ENCODE measurements at places on chromosomes 1 and 21. TPM values are rescaled to one million over a fixed set of nuclear protein-coding genes. Genes with fewer than 3 reads are reported as not detected.
A peak's percentile ranks its signal among the peaks of the same experiment; 100 is the strongest.

DNA sequence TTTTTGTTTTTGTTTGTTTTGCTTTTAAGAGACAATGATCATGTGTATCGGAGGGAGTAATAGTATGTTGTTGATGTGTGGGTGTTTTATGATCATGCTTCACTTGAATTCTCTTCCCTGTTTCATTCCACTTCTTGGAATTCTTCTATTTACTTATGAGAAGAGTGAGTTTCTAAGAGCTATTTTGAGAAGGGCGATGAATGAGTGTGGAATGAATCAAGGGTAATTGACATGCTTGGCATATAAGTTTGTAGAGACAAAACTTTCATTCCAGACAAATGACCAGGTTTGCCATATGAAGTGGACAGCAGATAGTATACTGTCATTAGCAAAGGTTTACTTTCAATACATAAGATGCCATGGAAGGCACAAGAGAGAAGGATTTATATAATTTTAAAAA, 42.3 kb upstream of the PDC start:
- no peak for DNase-seq

- no peak for DNase-seq
Observed at GRCh38 chr1:5690898-5691297, 301.3 kb downstream of the NPHP4 start.

GRCh38 chr1:25890239-25891034, 14.9 kb upstream of the PAQR7 start:
- peak; percentile 42 for DNase-seq

GRCh38 chr1:183761871-183762270, 43.0 kb upstream of the RGL1 start:
- DNase-seq = no peak

GRCh38 chr1:43648876-43649477, 972 bp upstream of the KDM4A start:
- DNase-seq = no peak

DNA sequence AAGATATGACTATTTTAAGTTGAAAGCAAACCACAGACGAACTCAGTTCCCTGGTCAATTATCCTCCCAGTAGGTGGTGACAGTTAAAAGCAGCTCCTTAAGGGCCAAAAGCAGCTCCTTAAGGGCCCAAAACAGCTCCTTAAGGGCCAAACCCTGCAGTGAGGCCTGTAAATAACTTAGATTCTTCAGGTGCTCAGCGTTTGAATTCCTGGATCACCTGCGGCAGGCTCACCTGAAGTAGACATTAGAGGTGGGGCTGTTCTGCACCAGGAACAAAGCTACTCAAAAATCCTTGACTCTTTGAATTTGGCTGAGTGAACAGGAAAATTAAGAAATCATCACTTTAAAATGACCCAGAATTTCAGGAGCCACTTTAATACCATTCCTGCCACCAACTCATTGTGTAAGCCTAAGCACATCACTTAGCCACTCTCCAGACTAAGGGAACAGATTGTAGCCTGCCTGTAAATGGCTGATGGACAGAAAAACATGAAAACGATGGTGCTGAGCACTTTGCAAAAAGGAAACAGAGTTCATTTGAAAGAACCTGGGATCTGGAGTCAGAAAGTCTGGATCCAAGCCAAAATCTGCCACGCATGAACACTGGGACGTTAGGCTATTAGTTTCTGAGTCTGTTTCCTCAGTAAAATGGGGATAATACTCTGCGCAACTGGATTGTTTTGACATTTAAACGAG, 126.9 kb downstream of the LRIG2 start:
- no peak for DNase-seq

DNA sequence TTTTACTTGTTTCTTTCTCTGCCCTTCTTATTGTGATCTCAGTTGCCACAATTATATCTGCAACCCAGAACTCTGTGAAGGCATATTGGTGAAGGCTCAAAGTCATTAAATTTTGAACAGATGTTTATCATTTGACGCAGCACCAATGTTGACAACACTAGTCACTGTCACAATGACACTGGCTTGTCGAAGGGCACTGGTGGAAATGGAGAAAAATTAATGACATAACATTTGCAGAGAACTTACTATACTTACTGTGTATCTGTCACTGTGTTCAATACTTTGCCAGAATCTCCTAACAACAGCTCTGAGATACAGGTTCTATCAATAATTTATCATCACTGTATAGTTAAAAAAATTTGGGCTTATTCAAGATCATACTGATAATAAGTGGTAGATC, 1213.7 kb downstream of the NCAM2 start:
- DNase-seq = no peak

- DNase-seq = no peak
Observed at GRCh38 chr1:171860696-171861095, 19.4 kb downstream of the DNM3 start.

DNA sequence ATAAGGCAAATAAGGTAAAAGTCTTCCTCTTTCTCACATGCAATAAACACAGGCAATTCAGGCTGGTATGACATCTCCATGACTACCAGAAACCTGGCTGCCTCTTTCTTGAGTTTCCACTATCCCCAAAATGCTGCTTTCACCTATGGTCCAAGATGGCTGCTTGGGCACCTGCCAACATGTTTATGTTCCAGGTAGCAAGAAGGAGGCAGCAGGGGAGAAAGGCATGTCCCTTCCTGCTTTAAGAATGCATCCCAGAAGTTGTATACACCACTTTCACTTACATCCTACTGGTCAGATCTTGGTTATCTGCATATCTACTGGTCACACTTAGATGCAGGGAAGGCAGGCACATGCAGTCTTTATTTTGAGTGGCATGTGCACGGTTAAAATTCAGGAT, 19.4 kb upstream of the ACOT11 start:
- no peak for DNase-seq

- no peak for DNase-seq
Observed at GRCh38 chr1:152940614-152941013, 6.4 kb upstream of the SPRR5 start.

- no peak for DNase-seq
Observed at GRCh38 chr1:176950736-176951324, 213.7 kb downstream of the ASTN1 start.

GRCh38 chr1:8989821-8990220, 36.4 kb downstream of the SLC2A7 start:
- no peak for DNase-seq

DNA sequence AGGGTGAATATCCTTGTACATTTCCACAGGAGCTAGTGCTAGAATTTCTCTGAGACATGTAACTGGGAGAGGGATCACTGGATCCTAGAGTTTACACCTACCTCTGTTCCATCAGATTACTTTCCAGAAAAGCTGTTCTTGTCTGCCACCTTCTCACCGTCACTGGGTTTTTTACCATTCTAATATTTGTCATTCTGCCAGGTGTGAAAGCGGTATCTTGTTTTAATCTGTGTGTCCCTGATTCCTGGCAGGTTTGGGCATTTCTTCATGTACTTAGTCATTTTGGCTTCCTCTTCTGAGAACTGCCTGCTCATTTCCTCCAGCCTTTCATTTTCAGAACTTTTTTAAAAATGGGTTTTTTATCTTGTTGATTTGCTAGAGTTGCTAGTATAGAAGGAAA, 5.1 kb downstream of the PMF1 start:
- no peak for DNase-seq

- DNase-seq = no peak
Observed at GRCh38 chr1:46812996-46813857, 14.4 kb downstream of the CYP4B1 start.

DNA sequence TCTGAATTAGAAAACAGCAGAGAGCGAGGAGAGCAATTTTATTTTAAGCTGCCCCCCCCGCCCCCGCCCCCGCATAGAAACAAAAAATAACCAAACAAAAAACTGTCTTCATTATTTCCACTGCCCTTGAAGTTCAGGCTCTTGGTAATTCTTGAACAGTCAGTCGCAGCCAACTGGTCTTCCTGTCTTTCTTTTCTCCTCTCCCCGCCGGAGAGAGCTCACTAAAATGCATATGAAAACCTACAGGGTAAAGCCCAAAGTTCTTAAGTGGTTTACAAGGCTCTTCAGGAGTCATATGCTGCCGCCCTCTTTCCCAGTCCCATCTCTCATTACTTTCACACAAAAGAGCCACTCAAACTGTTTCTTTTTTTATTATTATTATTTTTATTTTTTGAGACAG, 1.1 kb upstream of the ANKRD35 start:
- DNase-seq = no peak

GRCh38 chr1:171966426-171967220, 125.3 kb downstream of the DNM3 start:
- no peak for DNase-seq

GRCh38 chr1:63632110-63632509, 38.9 kb downstream of the PGM1 start:
- DNase-seq = no peak

- peak; percentile 97 for DNase-seq
Observed at GRCh38 chr1:25743164-25744139, 56.5 kb upstream of the SELENON start.

- no peak for DNase-seq
Observed at GRCh38 chr21:33302796-33303195, 22.0 kb upstream of the IFNAR1 start.

- peak; percentile 94 for DNase-seq
Observed at GRCh38 chr1:154405747-154406571, 816 bp downstream of the IL6R start.

GRCh38 chr21:35664683-35665082, 395.6 kb downstream of the SETD4 start:
- no peak for DNase-seq

GRCh38 chr21:41578083-41578482, 70.1 kb upstream of the TMPRSS2 start:
- DNase-seq = no peak

GRCh38 chr1:89608319-89608983, 24.5 kb upstream of the LRRC8C start:
- no peak for DNase-seq

GRCh38 chr1:54054438-54054749, 986 bp downstream of the TCEANC2 start:
- DNase-seq = no peak

Gene CRNN
- total RNA-seq = not detected

Gene PANK4
- 29.1 TPM for total RNA-seq

Gene CLK2
- total RNA-seq = 33.2 TPM

Gene PTAFR
- total RNA-seq = 4.1 TPM

Gene TAS1R3
- not detected for total RNA-seq

Gene GBP3
- 6.4 TPM for total RNA-seq

Gene CLCA4
- total RNA-seq = not detected

Gene GPR37L1
- 0.28 TPM for total RNA-seq

Gene FCER1A
- total RNA-seq = 0.33 TPM

Gene PCSK9
- not detected for total RNA-seq

Gene KMO
- 1.1 TPM for total RNA-seq

Gene APP
- 355 TPM for total RNA-seq

Gene IL19
- total RNA-seq = not detected

Gene SPRR2F
- not detected for total RNA-seq

Gene NSL1
- total RNA-seq = 28.5 TPM

Gene CCDC27
- not detected for total RNA-seq
